ENCODE measurements at places on chromosomes 5 and 9.

GRCh38 chr9:28960602-28961001 is 1387.3 kb upstream of the C9orf72 start:
- DNase-seq: no peak

- DNase-seq: peak; percentile 2
Measured at GRCh38 chr5:104456122-104456521, 893.5 kb upstream of the NUDT12 start.

DNA sequence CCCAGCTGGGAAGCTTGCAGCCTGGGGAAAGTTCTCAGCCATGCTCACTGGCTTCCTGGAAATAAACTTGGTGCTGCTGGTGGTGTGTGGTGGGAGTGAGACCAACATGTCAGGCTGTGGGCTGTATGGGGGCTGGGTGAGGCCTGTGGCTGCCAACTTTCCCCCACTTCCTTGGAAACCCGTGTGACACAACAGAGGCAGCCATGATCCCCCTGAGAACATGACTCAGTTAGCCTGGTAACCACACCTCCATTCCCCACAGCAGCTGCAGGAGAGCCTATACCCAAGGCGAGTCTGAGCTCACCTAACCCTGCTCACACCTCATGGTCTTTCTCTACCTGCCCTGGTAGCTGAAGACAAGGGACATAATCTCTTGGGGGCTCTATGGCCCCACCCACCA is 72.7 kb upstream of the RGMB start:
- no peak for DNase-seq

- no peak for DNase-seq
Measured at GRCh38 chr5:77430726-77431125, 61.4 kb downstream of the WDR41 start.

GRCh38 chr9:113785334-113785733 is 90.8 kb upstream of the ZNF618 start:
- DNase-seq: no peak

DNA sequence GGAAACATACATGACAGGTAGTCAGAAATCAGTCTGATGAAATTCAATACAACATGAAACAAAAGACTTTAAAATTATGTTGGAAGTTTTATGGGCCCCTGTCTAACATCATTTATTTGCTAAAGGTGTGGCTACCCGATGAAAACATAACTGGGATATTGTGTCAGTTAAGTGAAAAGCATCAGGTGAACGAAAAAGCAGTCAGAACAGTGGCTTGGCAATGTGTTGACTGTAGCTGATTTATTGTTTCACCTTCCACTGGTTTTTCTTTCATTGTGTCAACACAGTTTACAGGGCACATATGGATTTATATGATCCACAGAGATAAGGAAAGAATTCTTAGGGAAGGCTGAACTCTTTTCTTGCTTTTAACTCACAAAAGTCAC is 429.6 kb upstream of the ZNF608 start:
- DNase-seq: peak; percentile 22

GRCh38 chr5:61878471-61878870 is 427.5 kb upstream of the KIF2A start:
- no peak for DNase-seq

GRCh38 chr5:137245438-137245837 is 253.7 kb downstream of the SPOCK1 start:
- no peak for DNase-seq

GRCh38 chr5:14236757-14237156 is 93.6 kb downstream of the TRIO start:
- no peak for DNase-seq

DNA sequence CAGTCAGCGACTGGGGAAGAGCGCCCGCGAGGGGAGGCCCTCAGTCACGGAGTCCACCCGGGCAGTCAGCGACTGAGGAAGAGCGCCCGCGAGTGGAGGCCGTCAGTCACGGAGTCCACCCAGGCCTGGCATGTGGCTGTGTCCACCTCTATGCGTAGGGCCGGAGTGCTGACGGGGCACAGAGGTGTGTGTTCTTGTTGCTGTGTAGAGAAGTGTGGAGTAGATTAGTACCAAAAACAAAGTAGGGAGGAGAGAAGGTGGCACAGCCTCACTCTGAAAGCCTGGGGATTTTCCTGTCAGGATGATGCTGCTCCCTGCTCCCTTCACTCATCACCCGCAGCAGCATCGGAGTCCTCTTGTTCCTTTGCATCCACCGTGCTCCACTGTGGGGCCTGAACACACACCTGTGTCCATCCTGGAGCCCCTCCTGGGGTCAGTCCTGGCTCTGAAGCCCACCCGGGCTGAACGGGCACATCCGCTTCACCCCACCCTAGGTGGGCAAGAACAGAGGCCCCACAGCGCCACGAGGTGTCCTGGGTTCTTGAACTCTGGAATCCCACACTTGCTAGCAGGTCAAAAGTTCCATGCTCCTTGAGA is 37.9 kb downstream of the AHRR start:
- DNase-seq: no peak

- DNase-seq: no peak
Measured at GRCh38 chr9:80775530-80775929, 913.8 kb downstream of the TLE1 start.

DNA sequence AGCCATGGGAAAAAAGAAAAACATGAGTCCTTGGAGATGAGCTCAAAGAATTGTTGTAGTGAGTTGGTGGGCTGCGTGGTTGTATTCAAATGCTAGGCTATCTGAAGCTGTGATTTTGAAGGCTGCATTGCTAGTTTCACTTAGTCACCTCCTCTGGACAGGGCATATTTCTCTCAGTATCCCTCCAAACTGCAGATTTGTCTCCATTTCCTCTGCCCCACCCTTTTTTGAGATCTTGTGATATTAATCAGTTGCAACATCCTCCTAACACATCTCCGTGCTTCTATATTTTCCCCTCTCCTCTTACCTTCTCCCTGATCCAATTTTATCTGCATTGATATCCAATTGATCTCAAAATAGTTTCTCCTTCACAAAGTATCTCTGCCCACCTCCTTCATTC is 1048.0 kb upstream of the WWC1 start:
- DNase-seq: no peak

GRCh38 chr9:2298217-2298616 is 283.1 kb downstream of the SMARCA2 start:
- peak; percentile 40 for DNase-seq

DNA sequence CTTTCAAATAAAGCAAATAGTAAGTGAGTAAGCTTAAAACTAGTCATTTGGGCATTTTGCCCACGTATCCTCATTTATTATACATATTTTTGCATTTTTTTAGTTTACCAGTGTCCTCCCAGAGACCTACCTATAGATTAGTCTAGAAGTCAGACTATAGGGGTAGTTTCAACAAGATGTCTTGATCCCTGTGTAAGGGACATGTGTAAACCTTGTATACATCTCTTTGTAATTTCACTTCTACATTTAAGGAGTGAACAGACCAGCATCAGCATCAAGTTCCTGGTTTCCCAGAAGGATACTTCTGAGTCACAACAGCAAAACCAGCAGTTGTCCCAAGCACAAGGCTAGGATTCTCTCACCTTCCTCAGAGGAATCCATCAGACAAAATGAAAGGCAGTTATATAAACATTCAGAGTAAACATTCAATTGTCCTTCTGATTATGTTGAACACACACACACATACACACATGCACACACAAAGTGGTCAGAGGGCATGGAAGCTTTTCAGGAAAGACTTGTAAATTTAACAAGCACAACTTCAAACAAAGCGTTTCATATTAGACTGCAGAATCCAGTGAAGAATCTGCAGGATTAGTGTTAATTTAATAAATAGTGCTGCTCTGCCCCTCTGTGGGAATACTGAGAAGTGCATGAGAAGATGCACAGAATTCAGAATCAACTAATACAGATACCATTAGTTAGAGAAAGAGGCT is 55.4 kb downstream of the HINT1 start:
- peak; percentile 4 for DNase-seq

DNA sequence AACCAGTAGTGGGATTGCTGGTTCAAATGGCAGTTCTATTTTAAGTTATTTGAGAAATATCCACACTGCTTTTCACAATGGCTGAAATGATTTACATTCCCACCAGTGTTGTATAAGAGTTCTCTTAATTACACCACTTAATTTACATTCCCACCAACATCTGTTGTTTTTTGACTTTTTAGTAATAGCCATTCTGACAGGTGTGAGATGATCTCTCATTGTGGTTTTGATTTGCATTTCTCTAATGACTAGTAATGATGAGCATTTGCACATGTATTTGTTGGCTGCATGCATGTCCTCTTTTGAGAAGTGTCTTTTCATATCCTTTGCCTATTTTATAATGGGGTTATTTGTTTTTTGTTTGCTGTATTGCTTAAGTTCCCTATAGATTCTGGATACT is 688.3 kb downstream of the PRR16 start:
- no peak for DNase-seq

DNA sequence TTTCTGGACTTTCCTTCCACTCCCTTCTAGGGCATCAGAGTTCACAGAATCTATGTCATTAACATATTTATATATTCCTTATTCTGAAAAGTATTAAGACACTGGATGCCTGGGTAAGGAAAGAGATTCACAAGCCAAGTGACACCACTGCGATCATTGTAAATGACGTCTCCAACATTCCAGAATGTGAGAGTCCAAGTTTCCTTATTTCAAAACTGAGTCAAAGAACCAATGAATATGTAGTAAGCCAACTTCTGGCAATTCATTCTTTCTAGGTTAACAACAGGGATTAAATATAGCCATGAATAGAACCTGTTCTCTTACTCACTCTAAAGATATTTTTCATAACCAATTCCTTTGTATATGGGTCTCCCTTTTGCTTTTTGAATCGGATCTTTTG is 18.1 kb downstream of the RAI14 start:
- no peak for DNase-seq

DNA sequence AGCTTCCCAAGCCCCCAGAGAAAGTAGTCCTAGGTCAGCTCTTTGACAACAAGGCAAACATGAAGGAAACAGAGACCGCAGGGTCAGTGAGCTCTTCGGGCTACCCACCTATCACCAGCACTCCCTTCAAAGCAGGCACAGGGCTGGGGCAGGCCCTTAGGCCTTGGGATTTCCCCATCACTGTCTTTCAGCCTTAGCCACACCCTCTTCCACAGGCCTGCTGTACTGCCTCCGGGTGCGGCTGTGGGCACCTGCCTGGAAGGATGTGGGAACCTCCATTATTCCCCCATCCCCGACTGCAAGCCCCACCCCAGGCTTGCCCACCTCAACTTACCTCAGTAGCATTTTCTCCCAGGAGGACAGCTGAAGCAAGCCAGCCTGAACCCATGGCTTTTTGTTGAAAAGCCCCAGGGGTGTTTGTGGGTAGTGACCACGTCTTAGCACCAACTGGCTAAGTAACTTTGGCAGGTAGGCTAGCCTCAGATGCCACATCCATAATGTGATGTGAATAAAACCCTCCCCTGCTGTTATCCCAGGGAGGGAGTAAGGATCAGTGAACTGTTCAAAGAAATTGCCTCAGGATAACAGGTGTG is 100.2 kb downstream of the PIK3R1 start:
- no peak for DNase-seq

- no peak for DNase-seq
Measured at GRCh38 chr9:36903541-36904435, 130.3 kb downstream of the PAX5 start.

DNA sequence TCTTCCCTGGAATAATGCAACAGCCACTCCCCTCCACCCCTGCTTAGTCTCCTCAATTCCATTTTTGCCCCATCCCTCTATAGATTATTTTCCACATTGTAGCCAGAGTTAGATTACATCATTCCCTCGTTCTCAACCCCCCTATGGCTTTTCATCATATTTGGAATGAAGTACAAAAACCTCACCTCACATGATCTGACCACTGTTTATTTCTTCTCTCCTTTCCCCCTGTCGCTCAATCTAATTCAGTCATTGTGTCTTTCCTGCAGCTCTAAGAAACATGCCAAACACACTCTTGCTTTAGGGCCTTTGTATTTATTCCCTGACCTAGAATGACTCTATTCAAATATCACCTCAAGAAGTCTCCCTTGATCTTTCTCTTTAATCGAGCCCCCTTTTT is 22.6 kb upstream of the HK3 start:
- no peak for DNase-seq

DNA sequence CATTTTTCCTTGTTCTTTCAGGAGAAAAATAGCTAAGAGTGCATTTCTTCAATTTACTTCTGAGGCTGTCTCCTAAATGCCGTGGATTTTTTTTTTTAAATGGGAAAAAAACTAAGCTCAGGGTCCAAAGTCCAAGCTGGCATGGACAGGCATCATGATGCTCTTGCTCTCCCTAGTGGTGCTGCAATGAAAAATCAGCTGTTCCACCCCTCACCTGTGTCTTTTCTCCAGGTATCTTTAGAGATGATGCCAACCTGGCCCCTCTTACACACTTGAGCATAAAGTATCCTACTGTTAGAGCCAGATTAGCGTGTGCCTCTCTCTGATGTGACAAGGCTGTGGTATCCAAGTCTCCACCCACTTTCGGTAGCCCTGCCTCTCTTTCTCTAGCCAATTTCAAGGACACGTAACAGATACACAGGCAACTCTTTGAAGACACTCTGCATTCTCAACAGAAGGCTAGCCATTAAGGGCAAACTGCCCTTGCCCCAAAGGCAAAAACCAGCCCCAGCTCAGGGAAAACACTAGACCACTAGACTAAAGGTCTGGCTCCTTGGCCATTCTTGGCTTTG is 208.8 kb downstream of the SAXO1 start:
- peak; percentile 51 for DNase-seq

DNA sequence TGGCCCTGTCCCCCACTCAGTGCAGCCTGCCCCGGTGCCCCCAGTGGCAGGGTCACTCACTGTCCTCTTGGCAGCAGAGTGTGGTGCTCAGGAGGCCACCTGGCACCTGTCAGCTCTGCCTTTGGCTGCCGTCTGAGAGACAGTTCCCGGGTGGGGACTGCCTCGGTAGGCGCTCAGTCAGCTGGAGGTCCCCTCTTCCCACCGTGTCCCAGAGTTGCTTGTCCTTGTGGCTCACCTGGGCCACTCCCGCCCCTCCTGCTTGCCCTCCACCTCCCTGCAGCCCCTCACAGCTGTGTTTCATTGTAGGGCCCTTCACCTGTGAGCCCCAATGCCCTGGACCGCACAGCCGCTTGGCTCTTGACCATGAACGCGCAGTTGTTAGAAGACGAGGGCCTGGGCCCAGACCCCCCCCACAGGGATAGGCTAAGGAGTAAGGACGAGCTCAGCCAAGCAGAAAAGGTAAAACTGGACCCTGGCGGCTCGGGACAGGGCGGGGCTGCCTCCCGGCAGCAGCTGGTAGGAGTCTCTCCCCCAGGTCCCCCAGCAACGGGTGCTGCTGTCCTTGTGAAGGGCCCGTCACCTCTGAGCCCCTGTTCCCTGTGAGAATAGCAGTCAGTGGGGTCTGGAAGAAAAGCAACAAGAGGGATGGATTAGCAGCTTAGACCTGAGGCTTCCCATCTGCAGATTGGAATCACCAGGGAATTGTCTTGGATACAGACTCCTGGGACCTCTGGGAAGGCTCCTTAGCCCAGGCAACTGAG is 122.7 kb downstream of the DAB2IP start:
- DNase-seq: no peak

DNA sequence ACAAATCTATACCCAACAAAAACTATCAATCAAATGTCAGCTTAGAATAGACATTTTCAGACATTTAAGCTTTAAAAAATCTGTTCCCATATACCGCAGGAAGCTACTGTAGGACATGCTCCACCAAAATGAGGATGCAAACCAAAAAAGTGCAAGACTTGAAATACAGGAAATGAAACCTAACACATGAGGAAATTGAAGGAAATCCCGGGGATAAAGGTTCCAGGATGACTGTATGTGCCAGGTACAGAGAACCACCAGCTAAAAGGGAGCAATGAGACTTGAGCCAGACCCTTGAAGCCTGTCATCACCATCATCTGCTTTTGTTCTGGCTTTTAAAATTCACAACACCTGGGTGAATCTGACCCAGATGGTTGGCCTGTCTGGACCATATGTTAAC is 21.4 kb downstream of the DIAPH1 start:
- DNase-seq: no peak

Data from NCI-H345 (cell line).